ENCODE measurements at places on chromosomes 4 and X.

GRCh38 chr4:17033768-17034181 is 135.3 kb upstream of the LDB2 start:
- no peak for DNase-seq

DNA sequence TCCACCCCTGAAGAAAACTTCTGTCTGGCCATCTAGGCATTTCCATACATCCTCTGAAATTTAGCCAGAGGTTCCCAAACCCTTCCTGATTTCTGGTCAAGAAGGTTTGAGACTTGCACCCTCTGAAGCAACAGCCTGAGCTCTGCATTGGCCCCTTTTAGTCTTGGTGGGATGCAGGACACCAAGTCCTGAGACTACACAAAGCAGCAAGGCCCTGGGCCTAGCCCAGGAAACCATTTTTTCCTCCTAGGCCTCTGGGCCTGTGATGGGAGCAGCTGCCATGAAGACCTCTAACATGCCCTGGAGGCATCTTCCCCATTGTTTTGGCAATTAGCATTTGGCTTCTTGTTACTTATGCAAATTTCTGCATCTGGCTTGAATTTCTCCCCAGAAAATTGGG is 196.6 kb downstream of the IL1RAPL2 start:
- no peak for DNase-seq

GRCh38 chr4:48931459-48931858 is 24.9 kb upstream of the OCIAD2 start:
- DNase-seq, result no peak

DNA sequence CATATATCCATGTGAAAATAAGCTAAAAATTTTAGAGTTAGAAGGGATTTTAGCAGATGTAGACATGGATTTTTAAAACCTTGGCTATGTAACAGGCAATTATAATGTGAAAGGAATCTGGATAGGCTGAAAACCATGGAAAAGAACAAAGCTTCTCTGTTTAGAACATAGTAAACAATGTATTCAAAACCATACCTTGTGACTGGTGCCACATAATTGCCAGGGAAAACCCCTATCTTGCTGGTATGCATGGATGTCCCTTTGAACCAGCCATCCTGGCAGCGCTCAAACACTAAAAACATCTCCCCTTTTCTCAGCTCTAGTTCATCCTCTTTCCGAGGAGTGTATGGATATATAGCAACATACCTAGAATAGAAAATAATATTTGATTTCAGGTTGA is 110.6 kb upstream of the CBR4 start:
- no peak for DNase-seq

DNA sequence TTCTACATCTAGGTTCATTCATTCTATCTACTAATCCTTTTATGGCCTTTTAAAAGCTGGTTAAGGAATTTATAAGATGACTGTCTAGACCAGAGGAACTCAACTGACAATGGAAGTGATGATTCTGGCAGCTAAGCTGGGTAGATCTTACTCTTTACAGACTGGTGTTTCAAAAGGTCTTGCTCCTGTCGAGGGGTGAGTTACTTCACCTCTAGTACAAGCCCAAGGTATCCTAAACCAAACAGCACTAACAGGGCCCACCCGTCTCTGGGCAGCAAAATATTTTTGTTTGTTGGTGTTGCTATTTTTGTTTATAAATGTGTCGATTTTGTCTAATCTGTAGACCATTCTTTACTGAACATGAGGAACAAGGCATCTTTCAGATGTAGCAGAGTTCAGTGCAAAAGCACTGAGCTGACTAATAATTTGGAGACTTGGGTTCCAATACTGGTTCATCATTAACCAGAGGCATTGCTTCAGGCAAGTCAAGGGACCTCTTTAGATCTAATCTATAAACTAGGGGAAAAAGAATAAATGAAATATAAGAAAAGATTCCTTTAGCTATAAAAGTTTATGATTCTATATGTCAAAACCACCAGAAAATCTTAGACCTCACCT is 90.3 kb upstream of the FRG1 start:
- DNase-seq, result no peak

DNA sequence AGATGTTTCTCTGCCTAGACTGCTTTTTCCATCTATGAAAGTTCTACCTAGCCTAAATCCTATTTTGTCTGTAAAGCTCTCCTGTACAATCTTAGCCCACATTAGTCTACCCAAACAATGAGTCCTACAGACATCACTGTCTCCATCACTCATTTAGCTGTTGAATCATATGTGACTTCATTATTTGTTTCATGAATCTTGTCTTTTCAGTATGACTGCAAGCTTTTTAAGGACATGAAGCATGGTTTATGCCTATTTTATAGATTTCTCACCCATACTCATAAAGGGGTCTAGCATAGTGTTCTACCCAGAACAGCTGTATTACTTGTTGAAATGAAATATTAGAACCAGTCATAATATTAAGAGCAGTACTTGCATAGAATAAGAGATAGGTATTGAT is 13.0 kb downstream of the AMMECR1 start:
- no peak for DNase-seq

- DNase-seq, result no peak
Observed at GRCh38 chr4:26746802-26747213, 113.8 kb upstream of the STIM2 start.

DNA sequence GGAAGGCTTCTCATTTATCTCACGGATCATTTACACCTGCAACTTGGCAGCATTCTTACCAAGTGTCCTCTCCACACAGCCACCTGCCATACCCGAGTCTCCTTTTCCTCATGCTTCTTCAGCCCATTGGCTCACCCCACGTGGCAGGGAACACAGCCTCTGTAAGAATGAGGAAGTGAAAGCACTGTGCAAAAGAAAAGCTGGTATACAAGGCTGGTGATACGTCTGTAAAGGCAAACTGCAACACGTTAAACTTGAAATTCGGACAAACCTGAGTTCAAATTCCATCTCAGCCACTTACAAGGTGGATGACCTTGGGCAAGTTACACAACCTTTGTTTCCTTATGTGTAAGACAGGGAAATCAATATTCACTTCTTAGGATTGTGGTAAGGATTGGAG is 164.0 kb upstream of the RASGEF1B start:
- DNase-seq, result no peak

DNA sequence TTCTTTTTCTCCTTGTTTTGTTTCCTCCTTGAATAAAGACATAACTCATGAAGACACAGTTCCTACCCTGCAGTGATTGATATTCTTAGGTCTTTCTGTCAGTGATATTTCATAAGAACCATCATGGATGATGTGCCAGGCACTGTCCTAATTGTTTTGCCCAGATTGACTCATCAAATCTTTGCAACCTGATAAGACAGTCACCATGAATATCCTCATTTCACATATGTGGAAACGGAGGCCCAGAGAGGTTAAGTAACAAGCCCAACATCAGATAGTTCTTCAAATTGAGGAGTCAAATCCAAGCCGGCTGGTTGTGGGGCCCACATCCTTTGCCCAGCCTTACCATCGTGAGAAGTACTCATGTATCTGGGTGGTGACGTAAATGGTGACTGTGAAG is 69.9 kb downstream of the SEL1L3 start:
- no peak for DNase-seq

DNA sequence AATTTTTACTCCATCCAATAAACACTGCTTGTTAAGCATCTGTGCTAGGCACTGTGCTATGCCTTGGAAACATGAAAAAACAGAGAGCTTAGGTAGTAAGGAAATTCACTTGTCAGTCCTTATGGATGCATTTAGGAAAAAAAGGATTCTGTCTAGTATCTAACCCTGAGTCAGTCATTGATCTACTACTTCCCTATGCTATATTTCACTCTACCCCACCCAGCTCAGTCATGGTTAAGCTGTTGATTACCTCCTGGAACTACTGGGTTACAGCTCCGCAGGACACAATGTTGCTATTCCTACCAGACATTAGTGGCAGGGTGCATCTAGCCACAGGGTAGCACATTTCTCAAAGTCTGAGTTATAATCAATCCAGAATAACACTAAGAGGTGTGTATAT is 2.9 kb upstream of the USP53 start:
- DNase-seq, result no peak

DNA sequence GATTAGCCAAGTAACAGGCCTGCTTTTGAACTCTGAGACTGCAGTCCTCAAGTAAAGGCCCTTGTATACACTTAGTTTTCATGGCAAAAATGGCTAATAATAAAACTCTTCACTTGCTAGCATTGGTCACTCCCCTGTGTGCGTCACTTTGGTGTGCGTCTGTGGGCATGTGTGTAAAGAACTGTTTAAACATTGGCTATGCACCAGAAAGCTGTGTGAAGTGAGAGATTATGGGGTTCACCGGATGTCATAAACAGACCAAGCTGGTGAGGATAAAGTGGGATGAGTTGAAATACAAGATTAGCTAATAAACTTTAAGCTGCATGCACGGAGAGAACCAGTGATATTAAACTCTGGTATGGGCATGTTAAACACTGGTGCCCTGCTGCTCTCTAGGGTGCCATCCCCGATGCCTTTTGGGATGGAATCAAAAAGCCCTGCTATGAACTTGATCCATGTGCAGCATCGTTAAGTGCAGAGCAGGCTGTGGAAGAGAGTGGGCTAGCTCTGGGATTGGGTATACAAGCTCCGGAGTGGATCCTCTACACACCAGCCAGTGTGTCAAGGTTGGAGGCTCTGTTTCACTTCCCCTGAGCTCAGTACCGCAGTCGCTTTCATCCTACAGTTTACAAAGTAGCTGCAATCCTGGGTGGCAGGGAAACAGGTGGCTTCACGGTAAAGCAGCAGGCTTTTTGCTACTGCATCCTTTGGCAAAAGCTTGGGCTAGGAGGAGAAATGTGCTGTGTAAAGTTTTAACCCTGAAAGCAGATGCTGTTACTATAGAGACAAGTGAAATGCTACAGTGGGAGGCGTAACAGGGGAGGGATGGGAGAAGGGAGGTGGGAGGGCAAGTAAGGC is 108.3 kb upstream of the SLC4A4 start:
- no peak for DNase-seq

GRCh38 chrX:56343664-56344063 is 111.5 kb downstream of the KLF8 start:
- DNase-seq, result no peak

DNA sequence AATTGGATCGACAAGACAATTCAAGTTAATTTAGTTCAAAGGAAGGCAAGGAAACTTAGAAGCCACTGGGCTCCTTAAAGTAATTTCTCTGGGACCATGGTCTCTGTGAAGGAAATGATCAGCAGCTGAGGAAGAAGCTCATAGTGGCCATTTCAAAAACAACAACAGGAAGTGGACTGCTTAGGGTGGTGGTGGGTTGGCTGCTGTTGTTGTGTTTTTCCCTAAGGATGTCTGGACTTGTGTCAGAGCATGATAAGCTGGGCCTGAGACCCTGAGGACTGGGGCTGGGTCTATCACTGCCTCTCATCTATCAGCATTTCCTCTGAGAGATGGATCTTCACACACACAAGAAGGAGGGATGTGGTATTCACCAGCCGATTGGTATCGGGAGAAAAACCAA is 18.3 kb downstream of the KDR start:
- DNase-seq, result no peak

DNA sequence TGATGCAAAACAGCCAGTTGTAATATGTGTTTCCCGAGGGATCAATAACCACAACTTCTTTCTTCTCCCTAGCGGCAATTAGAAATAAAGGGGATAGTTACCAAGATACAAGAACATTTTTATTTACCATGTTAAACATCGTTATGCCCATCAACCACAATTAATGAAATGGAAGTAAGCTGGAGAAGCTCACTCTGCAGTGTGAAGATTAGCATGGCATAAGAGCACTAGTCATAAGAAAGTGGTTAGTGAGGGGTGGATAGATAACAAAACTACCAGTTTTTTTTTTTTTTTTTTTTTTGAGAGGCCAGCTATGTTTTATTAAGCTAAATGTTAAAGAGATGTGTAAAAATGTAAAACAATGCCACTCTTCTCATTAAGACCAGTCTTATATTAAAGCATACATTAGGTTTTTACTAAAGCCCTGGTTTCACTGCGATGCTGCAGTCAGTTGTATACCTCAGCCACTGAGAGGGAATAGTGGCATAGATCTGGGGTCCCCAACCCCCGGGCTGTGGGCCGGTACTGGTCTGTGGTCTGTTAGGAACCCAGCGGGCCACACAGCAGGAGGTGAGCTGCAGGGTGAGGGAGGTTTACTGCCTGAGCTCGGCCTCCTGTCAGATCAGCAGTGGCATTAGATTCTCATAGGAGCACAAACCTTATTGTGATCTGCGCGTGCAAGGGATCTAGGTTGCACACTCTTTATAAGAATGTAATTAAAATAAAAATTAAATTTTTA is 27.9 kb upstream of the NFXL1 start:
- DNase-seq, result no peak

DNA sequence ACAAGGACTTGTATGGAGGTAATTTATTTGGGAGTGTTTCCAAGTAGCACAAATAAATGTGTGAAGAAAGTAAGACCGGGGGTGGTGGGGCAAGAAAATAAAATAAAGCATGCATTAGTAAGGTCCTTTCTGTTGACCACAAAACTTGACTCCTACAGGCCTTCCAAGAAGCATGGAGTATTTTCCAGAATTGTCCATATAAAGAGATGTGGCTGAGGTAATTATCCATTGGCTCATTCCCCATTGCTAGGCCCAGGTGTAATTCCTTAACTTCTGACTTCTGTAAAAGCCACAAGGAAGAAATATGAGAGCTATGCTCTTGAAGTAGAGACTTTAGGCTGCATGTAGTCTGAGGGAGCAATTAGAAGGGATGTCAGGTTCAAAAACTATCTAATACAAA is 430.5 kb upstream of the PABPC4L start:
- no peak for DNase-seq

All from NCI-H1417 treated with DMSO at 0.1 percent for 48 hours (cell line).